ENCODE measurements at places on chromosomes 6 and 20. TPM values are rescaled to one million over a fixed set of nuclear protein-coding genes. Genes with fewer than 3 reads are reported as not detected.

Gene TP53TG5
- not detected for total RNA-seq

Gene PACSIN1
- 0.89 TPM for total RNA-seq

DNA sequence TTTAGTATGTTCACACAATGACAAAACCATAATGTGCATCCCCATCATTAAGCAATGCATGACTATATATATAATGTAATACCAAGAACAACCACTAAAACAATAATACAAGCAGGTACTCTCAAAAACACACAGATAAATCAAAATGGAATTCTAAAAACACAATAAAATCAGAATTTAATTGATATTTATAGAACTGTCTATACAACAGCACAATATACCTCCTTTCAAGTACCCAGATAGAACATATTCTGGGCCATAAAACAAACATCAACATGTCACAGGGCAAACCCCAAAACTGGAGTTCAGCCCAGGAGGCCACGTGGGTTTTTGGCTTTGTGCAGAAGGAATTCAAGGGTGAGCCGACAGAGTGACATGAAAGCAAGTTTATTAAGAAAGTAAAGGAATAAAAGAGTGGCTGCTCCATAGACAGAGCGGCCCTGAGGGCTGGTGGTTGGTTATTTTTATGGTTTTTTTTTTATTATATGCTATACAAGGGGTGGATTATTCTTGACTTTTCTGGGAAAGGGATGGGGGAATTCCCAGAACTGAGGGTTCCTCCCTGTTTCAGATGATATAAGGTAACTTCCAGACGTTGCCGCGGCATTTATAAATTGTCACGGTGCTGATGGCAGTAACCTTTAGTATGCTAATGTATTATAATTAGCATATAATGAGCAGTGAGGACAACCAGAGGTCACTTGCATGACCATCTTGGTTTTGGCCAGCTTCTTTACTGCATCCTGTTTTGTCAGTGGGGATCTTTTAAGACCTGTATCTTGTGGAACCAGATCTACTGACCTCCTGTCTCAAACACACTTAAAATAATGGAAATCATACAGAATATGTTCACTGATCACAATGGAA lies 5.6 kb downstream of the RAB23 start:
- no peak for DNase-seq
- H3K27me3 ChIP-seq: no peaks in the 10 kb centered on the region
- H3K4me3 ChIP-seq: no peak overlapping the region
- H3K27ac ChIP-seq: peak overlapping the region; percentile 61
- H3K4me1 ChIP-seq: peaks cover 22% of the 10 kb centered on the region
- H3K36me3 ChIP-seq: peaks cover 27% of the 10 kb centered on the region

DNA sequence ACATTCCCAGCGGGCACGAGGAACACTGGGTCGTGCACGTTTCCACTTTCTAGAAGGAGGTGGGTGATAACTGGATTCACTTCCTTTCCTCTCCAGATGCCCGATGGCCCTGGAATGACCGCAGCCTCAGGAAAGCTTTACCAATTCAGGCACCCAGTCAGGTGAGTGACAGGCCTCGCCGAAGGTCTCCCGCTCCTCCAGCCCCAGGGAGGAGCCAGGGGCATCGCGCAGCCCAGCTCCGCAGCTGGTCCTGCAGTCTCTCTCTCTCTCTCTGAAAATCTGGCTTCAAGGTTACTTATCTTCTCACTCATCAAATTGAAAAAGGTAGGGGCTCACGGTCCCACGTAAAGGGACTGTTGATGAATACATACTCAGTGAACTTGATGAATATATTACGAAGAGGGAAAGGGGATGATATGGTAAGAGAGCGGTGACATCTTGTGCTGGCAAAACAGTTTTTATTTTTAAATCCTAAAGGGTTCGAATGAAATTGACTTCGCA lies 891 bp downstream of the RIPPLY2 start:
- no peak overlapping the region for H3K27ac ChIP-seq
- H3K27me3 ChIP-seq: peaks cover 70% of the 10 kb centered on the region
- no peaks in the 10 kb centered on the region for H3K36me3 ChIP-seq
- peak overlapping the region; percentile 76 for H3K4me3 ChIP-seq
- DNase-seq: no peak

GRCh38 chr6:42165016-42165415 lies 8.1 kb upstream of the GUCA1A start:
- H3K27me3 ChIP-seq: peaks cover 20% of the 10 kb centered on the region
- DNase-seq: no peak
- peaks cover 2% of the 10 kb centered on the region for H3K4me1 ChIP-seq
- no peaks in the 10 kb centered on the region for H3K36me3 ChIP-seq
- H3K4me3 ChIP-seq: no peak overlapping the region

DNA sequence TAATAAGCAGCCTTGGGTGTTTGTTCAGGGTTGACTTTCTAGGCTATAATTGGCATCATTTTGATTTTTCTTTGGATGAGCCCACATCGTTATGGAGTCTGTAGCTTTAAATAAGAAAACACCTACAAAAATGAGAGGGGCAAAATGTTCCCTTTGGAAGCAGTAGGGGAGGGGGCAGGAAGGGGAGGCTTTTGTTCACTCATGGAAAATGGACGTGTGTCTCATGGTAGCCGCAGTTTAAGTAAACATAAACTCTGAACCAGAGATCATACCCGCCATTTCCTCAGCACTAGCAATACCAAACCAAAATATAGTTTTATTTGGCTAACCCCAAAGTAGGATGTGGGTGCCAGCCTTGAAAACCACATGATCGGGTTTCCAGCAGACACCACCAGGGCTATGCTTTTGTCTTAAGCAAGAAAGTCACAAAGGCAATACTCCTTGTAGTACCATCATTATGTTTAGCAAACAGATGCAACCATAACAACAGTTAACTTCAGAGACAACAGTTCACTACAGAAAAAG lies 572.5 kb upstream of the JAG1 start:
- no peaks in the 10 kb centered on the region for H3K27me3 ChIP-seq
- peaks cover 7% of the 10 kb centered on the region for H3K36me3 ChIP-seq
- no peak overlapping the region for H3K4me3 ChIP-seq
- H3K4me1 ChIP-seq: peaks cover 51% of the 10 kb centered on the region
- DNase-seq: no peak

GRCh38 chr20:51156041-51156982 lies 133.4 kb upstream of the KCNG1 start:
- H3K36me3 ChIP-seq: no peaks in the 10 kb centered on the region
- peaks cover 5% of the 10 kb centered on the region for H3K4me1 ChIP-seq
- H3K27ac ChIP-seq: no peak overlapping the region
- DNase-seq: no peak
- H3K27me3 ChIP-seq: peaks cover 27% of the 10 kb centered on the region
- no peak overlapping the region for H3K4me3 ChIP-seq

Data from progenitor cell of endocrine pancreas (in vitro differentiated cells).